SJSA1 (cell line): ENCODE measurements at places on chromosomes 16 and 17. TPM values are rescaled to one million over a fixed set of nuclear protein-coding genes. Genes with fewer than 3 reads are reported as not detected.
A peak's percentile ranks its signal among the peaks of the same experiment; 100 is the strongest.

Gene DPEP3
- not detected in 2 replicates for total RNA-seq

GRCh38 chr16:11263737-11264136 lies 5.4 kb downstream of the TNP2 start:
- DNase-seq, result no peak

Gene ZFP90
- 14.4 and 18.2 TPM in 2 replicates for total RNA-seq

GRCh38 chr17:45812102-45812501 lies 28.0 kb downstream of the CRHR1 start:
- no peak for DNase-seq

Gene MRC2
- total RNA-seq, result 202 and 254 TPM in 2 replicates

- no peak for DNase-seq
Measured at GRCh38 chr17:39635614-39636176, 1.2 kb upstream of the STARD3 start.

DNA sequence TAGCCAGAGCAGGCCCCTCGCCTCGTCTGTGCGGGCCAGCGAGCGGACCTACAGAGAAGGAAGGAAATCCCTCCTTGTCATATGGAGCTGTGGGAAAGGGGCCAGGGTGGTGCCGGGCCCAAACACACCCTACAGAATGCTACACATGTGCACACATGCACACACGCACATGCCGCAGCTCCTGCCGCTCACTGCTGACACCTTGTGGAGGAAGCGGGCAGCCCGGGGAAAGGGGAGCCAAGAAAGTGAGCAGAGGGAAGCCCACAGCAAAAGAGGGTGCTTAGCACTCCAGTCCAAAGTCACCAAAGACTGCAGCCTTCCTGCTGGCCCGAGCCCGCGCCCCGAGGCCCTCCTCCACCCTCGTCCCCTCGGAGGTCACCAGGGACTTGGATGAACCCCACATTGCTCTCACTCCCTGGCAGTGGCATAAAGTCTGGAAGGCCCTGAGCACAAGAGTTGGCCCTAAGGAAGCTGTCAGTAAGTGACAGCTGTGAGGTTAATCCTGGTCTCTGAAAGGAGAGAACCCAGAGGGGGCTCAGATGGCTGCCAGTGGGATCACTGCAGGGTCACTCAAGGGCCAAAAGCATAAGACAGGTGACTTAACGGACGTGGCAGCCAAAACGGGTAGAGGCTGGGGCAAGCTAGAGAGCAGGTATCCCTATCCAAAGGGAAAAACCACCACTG lies 68.2 kb downstream of the MYO18A start:
- peak; percentile 68 for DNase-seq

GRCh38 chr17:53696286-53696685 lies 126.4 kb upstream of the KIF2B start:
- DNase-seq, result no peak

DNA sequence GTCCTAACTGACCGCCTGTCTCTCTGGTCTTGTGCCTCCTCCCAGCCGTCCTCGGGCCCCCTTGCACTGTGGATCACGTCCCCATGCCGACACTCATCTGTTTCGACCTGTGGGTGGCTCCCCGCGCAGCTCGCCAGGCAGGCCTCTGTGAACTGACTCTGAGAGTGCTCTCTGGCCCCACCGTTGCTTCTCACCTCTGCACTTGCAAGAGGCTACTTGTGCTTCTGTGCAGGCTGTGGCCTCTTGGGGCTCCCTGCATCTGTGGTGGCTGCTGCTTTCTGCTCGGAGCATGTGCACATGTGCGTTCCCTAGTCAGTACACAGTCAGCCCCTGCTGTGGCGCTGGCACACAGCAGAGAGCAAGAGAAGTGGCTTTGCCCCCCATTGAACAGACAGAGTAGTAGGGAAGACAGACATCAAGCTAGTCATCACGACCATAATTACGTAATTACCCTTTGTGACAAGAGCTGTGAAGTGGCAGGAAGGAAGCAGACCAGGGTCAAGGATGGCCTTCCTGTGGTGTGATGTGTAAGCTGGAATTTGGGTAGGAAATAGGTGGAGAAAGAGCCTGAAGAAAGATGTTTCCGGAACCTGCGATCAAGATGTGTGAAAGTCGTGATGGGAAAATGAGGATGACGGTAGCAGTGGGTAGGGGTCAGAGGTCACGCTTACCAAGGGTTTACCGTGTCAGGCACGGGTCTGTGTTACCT lies 256.0 kb upstream of the CACNG5 start:
- no peak for DNase-seq

Gene RGS9
- total RNA-seq, result 9.2 and 11.2 TPM in 2 replicates

Gene KRTAP4-9
- total RNA-seq, result not detected in 2 replicates

DNA sequence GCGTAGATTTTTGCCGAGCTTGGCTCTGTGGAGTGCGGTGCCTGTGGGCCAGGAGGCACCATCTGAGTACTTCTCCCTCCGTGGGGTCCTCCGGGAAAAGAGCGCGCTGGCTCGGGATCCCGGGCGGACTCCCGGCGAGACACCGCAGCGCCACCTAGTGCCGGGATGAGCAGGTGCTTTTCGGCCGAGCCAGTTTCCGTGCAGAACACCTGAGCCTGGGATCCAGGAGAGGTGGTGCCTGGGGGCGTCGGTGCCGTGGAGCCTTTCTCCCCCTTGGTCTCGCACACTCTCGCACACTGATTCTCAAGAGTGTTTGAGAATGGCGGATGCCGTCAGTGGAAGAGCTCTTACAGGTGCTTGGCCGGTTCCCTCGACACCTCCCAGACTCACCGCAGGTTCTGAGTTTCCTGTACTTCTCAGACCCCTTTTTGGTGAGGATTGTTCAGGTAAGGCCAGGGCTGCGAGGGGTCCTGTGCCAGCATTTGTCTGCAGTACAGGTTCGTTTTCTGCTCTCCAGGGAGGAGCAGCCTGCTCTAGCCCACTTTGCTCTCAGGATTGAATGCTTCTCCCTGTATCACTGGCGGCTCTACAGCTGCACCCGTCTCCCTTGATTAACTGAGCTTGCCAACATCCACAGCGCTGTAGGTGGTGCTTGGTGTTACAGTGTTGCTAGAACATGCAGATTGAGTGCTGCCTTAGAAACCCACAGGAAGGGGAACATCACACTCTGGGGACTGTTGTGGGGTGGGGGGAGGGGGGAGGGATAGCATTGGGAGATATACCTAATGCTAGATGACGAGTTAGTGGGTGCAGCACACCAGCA lies 23.3 kb downstream of the TBCD start:
- peak; percentile 42 for DNase-seq
